ENCODE measurements at places on chromosomes 3 and 15.

- DNase-seq: no peak
Observed at GRCh38 chr3:118682921-118683320, 351.7 kb downstream of the IGSF11 start.

DNA sequence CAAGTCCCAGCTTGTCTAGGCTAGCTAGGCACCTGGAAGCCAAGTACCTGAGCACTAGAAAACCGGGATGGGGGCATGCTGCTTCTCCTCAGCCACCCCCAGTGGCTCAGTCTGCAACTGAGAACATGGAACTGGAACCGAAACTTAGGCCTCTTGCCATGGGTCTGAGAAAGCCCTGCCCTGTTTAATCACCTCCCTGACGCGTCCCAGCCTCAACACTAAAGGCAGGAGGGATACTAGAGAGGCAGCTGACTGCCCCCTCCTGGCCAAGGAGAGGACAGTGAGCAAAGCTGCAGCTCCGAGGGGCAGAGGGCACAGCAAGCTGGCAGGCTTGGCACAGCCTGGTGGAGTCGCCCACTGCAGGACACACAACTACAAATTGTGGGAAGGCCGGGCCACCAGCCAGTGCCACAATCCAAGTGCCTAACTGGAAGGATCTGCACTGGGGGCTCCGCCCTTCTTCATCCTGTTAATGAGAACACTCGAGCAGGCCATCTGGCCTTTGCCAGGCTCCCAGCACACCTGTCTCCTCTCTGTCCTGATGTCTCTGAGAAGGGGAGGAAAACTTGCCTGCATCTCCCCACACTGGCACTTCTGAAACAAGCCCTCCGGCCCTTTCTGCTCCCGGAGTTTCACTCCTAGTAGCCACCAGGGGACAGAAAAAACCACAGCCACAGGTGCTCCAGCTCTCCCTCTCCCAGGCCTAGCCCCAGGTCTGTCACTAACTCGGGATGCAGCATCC is 53.7 kb downstream of the BDH1 start:
- DNase-seq: no peak

- no peak for DNase-seq
Observed at GRCh38 chr15:100033140-100033857, 300.1 kb upstream of the LYSMD4 start.

DNA sequence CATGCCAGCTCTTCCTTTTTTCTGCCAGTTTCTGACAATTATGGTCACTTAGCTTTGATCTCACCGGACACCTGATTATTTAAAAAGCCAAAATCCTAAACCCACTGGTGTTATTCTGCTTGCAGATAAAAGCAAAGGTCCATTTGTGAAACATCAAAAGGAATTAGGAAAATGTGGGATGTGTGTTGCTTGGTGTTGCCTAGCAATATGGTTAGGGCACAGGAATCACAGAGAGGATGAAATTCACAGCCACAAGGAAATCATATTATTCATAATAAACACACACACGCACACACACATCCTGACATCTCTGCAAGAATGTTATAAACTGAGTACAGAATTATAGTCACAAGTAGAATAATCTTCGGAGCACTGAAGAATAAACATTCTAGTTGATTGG is 89.3 kb upstream of the BHLHE40 start:
- DNase-seq: no peak

DNA sequence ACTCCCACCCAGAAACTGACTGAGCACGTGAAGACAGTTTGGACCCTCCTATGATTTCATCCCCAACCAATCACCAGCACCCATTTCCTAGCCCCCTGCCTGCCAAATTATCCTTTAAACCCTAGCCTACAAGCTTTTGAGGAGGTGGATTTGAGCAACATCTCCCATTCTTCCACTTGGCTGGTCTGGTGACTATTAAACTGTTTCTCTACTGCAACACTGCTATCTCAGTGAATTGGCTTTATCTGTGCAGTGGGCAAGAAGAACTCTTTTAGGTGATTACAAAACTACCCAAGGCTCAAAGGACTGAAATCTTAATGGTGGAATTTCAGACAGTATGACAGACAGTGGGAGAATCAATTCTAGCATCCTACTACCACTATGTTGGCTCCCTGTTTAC is 57.6 kb downstream of the FOXB1 start:
- no peak for DNase-seq

DNA sequence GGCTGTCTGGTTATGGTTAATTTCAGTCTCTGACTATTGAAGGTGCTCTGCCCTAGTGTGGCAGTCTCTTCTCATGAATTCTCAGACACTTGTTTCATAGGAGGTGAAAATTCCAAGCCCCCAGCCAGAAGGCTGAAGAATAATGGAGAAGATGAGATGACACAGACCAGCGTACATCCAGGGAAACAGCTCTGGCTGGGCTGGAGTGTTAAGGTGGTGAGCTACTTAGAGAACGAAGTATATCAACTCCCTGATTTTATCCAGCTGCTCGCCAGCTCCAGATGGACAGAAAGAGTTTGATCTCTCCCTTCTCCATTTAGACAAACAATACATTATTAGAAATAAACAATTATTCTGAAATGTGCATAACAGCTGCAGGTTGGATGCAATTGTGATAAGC is 494.5 kb upstream of the RGMA start:
- no peak for DNase-seq

GRCh38 chr3:65177960-65178376 is 490.2 kb upstream of the ADAMTS9 start:
- no peak for DNase-seq

- no peak for DNase-seq
Observed at GRCh38 chr3:73449774-73450173, 175.0 kb downstream of the PDZRN3 start.
